ENCODE measurements at places on chromosomes 1 and 21.

- DNase-seq: no peak
Measured at GRCh38 chr1:157270705-157271274, 132.6 kb upstream of the ETV3 start.

DNA sequence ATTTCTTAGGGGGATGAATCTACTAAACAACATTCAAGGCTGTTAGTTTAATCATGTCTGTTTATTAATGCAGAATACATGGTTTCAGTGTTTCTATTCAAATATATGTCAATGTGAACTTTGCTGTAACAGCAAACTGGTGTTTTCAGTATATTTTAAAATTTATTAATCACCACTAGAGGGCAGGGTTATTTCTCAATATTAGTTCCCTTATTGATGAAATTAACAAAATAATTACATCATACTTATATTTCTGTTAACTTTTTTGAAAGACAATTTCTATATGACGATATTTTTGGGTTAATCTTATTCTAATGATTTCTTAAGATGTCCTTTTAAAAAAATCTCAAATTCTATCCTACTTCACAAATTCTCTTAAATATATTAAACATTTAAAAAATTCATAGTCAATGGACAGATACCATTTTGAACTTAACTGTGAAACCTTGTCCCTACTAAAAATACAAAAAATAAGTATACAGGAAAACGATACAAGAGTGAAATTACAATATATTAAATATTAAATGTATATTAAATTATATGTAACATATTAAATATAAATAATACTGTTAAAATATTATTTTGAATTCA, 1034.1 kb upstream of the PRMT6 start:
- DNase-seq: no peak

DNA sequence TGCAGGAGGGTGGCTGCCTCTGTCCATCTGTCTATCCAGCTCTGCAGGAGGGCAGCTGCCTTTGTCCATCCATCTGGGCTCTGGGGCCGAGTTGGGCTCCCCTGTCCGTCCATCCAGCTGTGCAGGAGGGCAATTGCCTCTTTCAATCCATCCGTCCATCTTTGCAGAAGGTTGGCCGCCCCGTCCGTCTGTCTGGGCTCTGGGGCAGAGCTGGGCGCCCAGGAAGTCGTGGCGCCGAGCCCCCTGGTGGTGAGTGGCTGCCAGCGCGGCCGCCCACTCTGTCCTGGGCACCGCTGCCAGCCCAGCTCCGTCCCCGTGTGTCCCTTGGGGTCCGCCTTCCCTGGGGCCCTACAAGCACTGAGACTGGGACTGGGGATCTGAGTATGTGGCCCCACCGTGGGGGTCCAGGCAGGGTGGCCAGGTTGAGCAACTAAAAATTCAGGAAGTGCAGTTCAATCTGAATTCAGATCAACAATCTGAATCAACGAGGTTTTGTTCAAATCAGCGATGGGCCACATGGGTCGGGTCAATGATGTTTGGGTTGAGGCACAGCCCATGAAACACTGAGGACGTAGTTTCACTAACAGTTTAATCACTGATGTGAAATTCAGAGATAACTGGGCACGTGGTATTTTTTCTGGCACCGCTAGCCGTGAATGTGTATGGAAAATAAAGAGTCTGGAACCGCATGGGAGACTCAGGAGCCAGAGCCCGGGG, 99.1 kb upstream of the ACTRT2 start:
- DNase-seq: no peak

GRCh38 chr1:195530961-195531360, 1077.3 kb downstream of the KCNT2 start:
- no peak for DNase-seq

All from mesenteric fat pad (tissue), 1 donor.